ENCODE measurements at places on chromosomes 12 and 14. TPM values are rescaled to one million over a fixed set of nuclear protein-coding genes. Genes with fewer than 3 reads are reported as not detected.

GRCh38 chr12:96892104-96892503 lies 15.0 kb upstream of the NEDD1 start:
- H3K27me3 ChIP-seq: no peaks in the 10 kb centered on the region
- H3K36me3 ChIP-seq: no peaks in the 10 kb centered on the region
- H3K27ac ChIP-seq: no peak overlapping the region
- DNase-seq: no peak
- no peak overlapping the region for H3K4me3 ChIP-seq
- peaks cover 4% of the 10 kb centered on the region for H3K4me1 ChIP-seq

TMEM233 gene
- not detected for polyA plus RNA-seq

DTX1 gene
- not detected for polyA plus RNA-seq

DNA sequence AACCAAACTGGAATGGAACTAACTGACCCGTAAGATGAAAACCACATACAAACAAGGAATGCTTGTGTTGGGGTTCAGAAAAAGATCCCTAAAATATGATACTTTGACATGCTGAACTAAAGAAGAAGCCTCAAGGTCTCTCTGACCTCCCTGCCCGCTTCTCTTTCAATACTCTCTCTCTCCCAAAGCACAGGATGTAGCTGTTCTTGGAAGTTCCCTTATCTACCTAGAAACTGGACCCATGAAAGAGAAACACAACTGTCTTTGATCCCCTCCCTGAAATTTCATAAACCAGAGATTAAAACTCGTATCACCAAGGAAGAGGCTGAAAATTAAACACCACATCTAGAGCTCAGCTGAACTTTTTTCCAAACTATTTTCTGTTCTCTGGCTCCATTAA lies 76.7 kb upstream of the FERMT2 start:
- H3K27ac ChIP-seq: no peak overlapping the region
- H3K27me3 ChIP-seq: no peaks in the 10 kb centered on the region
- no peaks in the 10 kb centered on the region for H3K36me3 ChIP-seq
- DNase-seq: no peak
- peaks cover under 1% of the 10 kb centered on the region for H3K4me1 ChIP-seq

DNA sequence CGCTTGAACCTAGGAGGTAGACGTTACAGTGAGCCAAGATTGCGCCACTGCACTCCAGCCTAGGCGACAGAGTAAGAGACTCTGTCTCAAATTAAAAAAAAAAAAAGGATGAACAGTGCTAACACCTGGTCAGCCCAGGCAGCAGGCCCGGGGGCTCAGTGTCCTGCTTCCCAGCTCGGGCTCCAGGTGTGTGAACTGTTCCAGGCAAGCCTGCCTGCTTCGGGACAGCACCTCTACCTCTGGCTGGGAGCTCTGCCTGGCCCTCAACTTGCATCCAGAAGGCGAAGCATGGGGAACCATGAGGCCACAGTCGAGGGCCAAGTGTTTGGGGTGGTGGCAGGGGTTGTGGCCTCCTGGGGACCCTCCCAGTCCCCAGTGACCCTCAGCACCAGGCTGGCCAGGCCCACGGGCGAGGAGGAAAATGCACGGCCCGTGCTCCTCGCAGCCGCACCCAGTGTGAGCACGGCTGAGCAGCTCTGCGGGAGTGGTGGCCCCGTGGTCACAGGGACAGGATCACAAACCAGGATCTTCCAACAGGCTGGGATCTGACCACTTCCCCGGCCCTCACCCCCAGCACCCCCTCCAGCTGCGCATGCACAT lies 15.5 kb downstream of the CDCA4 start:
- H3K4me1 ChIP-seq: no peaks in the 10 kb centered on the region
- peaks cover 17% of the 10 kb centered on the region for H3K36me3 ChIP-seq
- H3K27me3 ChIP-seq: no peaks in the 10 kb centered on the region
- DNase-seq: no peak
- no peak overlapping the region for H3K4me3 ChIP-seq

DNA sequence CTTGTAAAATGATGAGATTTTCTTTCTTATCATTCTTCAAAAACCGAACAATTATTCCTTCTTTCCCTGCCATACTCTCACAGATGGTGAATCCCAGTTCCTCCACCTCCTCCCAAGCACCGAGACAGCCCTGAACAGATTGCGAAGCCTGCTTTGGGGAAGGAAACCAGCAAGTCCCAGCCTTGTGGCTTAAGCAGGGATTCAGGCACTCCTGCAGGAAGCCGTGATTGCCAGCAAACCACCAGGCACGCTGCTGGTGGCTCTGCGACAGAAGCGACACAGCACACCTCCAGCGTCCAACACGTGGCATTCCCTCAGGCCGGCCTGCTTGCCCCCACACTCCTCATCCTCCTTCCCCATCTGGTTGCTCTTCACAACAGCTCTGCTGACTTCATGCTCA lies 237.7 kb downstream of the GXYLT1 start:
- no peaks in the 10 kb centered on the region for H3K27me3 ChIP-seq
- no peak overlapping the region for H3K27ac ChIP-seq
- no peak for DNase-seq
- no peak overlapping the region for H3K4me3 ChIP-seq

- H3K4me1 ChIP-seq: peaks cover 7% of the 10 kb centered on the region
- H3K27me3 ChIP-seq: no peaks in the 10 kb centered on the region
- peak; percentile 12 for DNase-seq
- peak overlapping the region; percentile 99 for H3K4me3 ChIP-seq
These were observed 1.4 kb downstream of the CHPT1 start for GRCh38 chr12:101698800-101699347.

GRCh38 chr14:69696633-69697557 lies 70.0 kb upstream of the SRSF5 start:
- peaks cover 26% of the 10 kb centered on the region for H3K4me1 ChIP-seq
- H3K27me3 ChIP-seq: no peaks in the 10 kb centered on the region

- peaks cover 3% of the 10 kb centered on the region for H3K4me1 ChIP-seq
- DNase-seq: no peak
- H3K4me3 ChIP-seq: peak overlapping the region; percentile 78
These were observed 66.2 kb downstream of the RNF34 start for GRCh38 chr12:121465921-121466793.

- no peaks in the 10 kb centered on the region for H3K36me3 ChIP-seq
- no peak overlapping the region for H3K4me3 ChIP-seq
- H3K27me3 ChIP-seq: no peaks in the 10 kb centered on the region
- H3K27ac ChIP-seq: no peak overlapping the region
These were observed 572.3 kb downstream of the ETNK1 start for GRCh38 chr12:23197266-23197665.

DNA sequence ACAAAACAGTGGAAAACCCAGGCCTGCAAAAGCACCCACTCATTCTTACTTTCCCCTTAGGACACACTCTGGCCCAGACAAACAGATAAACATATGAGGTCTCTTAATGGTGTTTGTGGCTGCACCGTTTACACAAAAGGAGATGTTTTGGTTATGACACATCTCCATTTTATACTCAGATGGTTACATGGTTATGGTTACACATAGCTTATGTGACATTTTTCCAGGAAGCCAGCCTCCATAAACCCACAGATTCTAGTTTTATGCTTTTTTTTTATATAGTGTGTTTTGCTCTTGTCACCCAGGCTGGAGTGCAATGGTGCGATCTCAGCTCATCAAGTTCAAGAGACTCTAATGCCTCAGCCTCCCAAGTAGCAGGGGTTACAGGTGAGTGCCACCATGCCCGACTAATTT lies 3.5 kb upstream of the KLRD1 start:
- H3K36me3 ChIP-seq: no peaks in the 10 kb centered on the region
- peaks cover 56% of the 10 kb centered on the region for H3K27me3 ChIP-seq
- H3K27ac ChIP-seq: no peak overlapping the region
- peak; percentile 87 for DNase-seq

DNA sequence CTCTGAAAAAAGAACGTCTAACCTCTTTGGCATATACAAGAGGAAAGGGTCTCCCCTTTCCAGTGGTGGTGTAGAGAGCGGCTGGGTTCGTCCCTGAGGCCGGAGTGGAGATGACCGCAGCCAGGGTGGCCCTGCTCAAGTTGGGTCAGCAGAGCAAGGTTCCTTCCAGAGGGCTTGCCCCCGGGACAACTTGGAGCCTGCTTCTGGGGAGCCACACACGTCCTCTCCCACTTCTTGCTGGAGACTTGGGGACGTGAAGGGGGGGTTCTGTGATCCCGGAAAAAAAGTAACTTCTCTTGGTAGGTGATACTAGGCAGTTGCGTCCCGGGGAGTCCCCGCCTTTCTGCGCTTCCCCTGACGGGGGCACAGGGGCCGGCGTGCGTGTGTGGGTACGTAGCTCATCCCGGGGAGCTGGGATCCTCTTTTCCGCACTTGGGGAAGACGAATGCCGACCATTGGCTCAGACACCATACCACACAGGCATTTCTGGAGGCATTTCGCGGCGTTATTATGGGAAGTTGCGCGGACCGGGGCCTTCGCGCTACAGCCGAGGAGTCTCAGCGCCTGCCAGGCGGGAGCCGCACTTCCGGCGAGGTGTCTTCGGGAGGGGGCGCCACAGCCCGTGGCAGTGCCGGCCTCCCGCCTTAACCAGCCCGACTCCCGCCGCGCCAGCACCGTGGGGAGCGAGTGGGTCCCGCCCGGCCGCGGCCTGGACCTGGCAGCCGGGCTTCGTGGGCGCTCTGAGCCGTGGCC lies 14.8 kb upstream of the PAX9 start:
- no peaks in the 10 kb centered on the region for H3K36me3 ChIP-seq
- no peak overlapping the region for H3K4me3 ChIP-seq
- no peak for DNase-seq
- H3K4me1 ChIP-seq: 0 out of 2 replicates have a peak, but pooled peaks cover 4% of the 10 kb centered on the region

- no peak overlapping the region for H3K27ac ChIP-seq
- H3K4me1 ChIP-seq: no peaks in the 10 kb centered on the region
- H3K36me3 ChIP-seq: no peaks in the 10 kb centered on the region
- DNase-seq: no peak
These were observed 18.2 kb downstream of the ANG start for GRCh38 chr14:20706657-20707355.

KRT72 gene
- not detected for polyA plus RNA-seq

GRCh38 chr14:93892923-93893558 lies 34.1 kb upstream of the FAM181A start:
- H3K4me3 ChIP-seq: no peak overlapping the region
- H3K36me3 ChIP-seq: no peaks in the 10 kb centered on the region
- H3K27ac ChIP-seq: no peak overlapping the region
- peaks cover 20% of the 10 kb centered on the region for H3K27me3 ChIP-seq

Measured in IMR-90 (cell line).